ENCODE measurements at places on chromosomes 7 and 10.

GRCh38 chr10:75395932-75396630, 5.5 kb downstream of the ZNF503 start:
- peak; percentile 78 for DNase-seq

DNA sequence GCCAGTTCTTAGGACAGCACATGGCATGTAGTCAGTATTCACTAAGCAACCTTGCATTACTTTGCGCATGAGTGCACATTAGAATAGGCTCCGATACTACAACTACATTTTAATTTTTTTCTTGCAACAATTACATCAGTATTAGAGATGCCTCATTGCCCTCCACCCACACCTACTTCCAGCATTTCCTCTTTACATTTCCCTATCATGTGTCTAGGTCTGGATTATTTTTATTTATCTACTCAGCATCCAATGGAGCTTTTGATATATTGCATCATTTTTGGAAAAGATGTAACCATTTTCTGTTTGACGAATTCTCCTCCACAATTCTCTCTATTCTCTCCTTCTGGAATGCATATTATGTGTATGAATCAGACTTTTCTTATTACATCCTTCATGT, 258.2 kb upstream of the GLI3 start:
- DNase-seq = no peak

GRCh38 chr10:28367413-28367812, 64.5 kb upstream of the MPP7 start:
- no peak for DNase-seq

DNA sequence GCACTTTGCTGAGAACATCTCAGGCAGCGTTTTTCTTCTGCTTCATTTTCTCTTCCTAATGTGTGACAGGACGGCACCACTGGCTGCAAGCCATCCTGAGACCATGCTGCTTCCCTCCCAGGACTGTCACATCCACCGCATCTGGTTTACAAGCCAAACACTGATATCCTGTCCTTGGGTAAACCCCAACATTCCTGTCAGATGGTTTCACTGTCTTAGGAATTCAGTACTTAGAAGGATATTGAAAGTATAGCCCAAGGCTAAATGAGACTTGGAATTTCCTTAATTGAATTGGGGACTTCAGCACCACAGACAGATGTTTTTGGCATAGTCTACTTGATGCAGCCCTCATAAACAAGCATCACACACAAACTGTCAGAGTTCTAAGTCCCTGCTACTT, 74.2 kb upstream of the PLXNA4 start:
- DNase-seq = no peak

- peak; percentile 51 for DNase-seq
Measured at GRCh38 chr7:24834128-24834798, 77.0 kb upstream of the GSDME start.

DNA sequence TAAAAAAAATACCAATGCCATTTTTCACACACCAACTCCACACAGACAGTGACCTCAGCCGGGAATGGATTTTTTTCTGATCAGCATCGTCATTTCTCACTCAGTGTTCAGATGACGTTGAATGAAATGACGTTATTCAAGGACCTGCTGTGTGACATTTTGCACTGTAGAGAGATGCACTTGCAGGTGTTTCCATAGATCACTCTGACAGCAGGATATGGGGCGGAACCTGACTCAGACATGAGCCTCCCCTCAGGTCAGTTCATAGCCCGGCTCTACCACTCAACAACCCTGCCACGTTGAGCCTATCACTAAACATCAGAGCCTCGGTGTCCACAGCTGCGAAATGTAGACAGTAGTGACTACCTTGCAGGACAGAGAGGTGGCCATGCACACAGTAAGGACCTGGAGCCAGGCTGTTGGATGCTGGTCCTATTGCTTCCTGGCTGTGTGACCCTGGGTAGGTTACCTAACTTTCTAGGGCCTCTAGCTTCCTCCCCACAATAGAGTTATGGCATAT, 41.4 kb upstream of the ANTXRL start:
- DNase-seq = no peak

GRCh38 chr10:12566161-12567115, 217.1 kb downstream of the CAMK1D start:
- DNase-seq = no peak
